ENCODE measurements at places on chromosomes 2 and 18.

- peak; percentile 68 for DNase-seq
Observed at GRCh38 chr2:112690853-112691401, 29.9 kb upstream of the NT5DC4 start.

- no peak for DNase-seq
Observed at GRCh38 chr2:75563591-75563990, 2.9 kb upstream of the EVA1A start.

- no peak for DNase-seq
Observed at GRCh38 chr2:167509586-167509985, 621.3 kb downstream of the XIRP2 start.

- DNase-seq = no peak
Observed at GRCh38 chr18:23689616-23690504, 607 bp downstream of the LAMA3 start.

GRCh38 chr2:159774370-159774990 lies 23.5 kb downstream of the CD302 start:
- no peak for DNase-seq

GRCh38 chr18:50151926-50152325 lies 43.0 kb downstream of the MYO5B start:
- peak; percentile 63 for DNase-seq

- no peak for DNase-seq
Observed at GRCh38 chr18:4146797-4147196, 308.3 kb downstream of the DLGAP1 start.

- DNase-seq = no peak
Observed at GRCh38 chr18:61841706-61842105, 51.1 kb downstream of the RNF152 start.

GRCh38 chr18:47719096-47719780 lies 211.2 kb downstream of the SMAD2 start:
- no peak for DNase-seq

DNA sequence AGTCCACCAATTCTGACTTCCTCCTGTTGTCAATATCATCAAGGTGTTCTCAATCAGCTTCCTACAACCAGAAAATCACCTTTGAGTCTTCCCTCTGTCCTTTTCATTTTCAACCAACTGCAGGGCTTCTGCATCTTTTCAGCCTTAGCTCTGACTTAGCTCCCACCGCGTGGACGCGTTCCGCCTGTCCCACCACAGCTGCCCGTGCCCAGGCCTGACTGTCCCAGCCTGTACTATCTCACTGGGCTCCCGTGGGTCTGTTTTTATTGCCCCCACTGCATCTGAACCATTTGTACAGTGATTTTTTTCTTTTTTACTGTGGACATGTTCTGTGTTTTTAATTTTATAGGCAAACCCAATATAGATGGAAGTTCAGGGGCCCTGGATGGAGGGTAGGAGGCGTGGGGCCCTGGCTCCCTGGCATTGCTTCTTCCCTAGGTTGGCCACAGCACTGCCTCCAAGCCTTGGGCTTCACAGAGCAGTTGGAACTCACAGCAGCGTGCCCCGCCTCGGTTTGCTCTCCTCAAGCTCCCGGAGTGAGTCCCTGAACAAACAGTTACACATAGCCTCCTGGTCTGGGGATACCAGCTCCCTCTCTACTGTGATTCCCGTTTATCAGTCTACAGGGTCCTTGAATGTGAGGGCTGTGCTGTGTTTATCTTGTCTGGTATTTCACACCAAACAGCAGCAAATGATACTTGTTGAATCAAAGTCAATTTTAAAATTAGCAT lies 280.6 kb upstream of the PXDN start:
- DNase-seq = no peak

- DNase-seq = no peak
Observed at GRCh38 chr2:171287611-171288010, 126.9 kb upstream of the TLK1 start.

- no peak for DNase-seq
Observed at GRCh38 chr2:101900375-101900774, 91.4 kb upstream of the IL1R2 start.

DNA sequence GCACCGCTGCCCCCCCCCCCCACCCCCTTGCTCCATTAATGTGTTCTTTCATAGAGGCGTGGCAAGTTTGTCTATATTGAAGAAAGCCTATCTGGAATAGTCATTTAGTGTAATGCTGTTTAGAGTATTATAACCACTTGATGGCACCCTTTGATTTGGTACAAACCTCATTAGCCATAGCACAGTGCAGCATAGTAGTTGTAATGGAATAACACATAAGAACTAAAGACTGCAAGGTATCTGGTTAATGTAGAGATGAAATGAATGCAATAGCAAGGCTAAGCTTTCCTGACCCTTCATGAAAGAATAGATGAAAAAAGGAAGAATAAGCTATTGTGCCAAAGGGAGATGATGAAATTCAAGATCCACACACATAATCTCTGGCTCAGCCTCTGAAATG lies 81.9 kb downstream of the EHBP1 start:
- peak; percentile 46 for DNase-seq

GRCh38 chr18:59352250-59352855 lies 6.7 kb downstream of the LMAN1 start:
- no peak for DNase-seq

DNA sequence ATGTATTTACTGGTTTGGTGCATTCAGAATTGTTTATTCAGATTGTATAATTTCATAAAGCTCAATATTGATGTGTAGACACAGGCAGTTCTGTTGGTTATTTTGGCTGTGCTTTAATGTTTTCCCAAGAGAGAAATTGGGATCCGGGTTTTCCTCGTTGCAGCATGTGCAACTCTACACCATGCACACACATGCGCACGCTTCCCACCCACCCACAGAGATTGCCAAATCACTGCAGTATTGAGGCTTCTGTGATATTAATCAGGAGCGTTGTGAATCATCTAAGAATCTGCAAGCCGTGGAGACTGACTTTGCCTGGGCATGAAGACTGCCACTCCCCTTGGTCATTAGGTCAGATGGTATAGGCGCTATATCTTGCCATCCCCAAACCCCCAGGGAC lies 571.5 kb downstream of the SLC4A3 start:
- DNase-seq = peak; percentile 82

DNA sequence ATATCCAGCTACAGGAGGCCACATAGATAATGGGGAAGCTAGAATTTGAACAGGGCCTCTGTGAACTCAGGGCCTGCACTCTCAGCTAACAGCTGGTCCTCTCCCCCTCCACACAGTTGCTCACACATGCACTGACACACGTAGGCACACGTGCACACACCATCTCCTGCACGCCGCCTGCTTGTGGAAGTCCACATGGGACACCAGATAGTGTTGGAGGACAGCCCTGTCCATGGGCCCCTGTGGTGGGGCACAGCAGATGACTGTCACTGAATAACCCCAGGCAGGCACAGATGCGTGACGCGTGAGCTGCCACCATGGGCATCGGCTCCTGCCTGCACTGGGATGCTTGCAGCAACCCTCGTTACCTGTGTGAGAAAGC lies 52.9 kb downstream of the ADI1 start:
- no peak for DNase-seq

GRCh38 chr2:96145036-96145847 lies at the start of gene DUSP2:
Gene DUSP2 (minus strand): TSS chr2:96145440. CDS start chr2:96145354, 86 bp downstream.
- peak; percentile 52 for DNase-seq

DNA sequence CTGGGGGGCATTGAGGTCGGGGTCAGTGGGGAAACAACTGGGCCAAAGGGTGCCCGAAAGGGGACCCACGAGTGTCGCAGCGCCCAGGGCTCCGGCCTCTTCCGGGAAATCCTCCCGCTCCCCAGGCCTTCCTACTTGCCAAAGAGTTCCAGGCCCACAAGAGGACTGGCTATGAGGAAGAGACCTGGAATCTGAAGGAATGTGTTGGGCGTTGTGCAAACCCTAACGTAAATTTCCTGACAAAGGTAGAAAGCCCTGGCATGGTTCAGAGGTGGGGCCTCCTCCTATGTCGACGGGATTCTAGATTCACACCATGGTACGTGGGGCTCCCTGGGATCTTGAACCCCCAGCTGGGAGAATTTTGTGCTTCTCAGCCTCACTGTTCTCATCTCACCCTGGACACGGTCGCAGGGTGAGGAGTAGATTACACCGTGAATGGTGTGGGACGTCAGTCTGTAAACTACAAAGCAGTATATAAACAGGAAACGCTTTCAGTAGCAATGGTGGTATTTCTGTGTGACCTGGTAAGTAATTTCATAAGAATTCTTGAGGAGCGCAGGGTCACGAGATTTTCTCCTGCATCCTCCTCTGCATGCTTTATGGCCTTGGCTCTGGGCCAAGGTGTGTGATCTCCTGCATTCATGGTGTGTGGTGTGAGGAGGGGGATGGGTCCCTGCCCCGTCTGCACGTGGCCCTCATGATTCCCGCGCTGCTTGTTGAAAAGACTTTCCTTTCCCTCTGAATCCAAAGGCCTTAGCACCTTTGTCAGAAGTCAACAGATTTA lies 868 bp downstream of the HSBP1L1 start:
- peak; percentile 35 for DNase-seq

- peak; percentile 5 for DNase-seq
Observed at GRCh38 chr2:160909781-160910242, 250.4 kb upstream of the TANK start.

DNA sequence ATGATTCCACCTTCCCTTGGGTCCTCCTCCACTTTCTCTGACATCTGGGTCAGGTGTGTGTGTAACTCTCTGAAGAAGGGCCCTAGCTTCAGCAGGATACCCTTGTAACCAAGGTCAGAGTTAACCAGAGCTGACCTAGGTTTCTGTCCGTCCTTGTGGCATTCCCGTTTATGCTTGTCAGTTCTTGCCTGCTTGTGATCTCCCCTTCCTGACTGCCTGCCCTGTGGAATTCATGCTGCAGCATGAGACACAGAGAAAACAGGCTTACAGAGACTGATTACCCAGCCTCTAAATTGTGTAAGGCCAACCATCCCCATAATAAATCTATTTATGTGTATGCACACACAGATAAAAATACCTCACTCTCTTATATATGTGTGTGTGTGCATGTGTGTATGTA lies 22.8 kb downstream of the NXPH2 start:
- no peak for DNase-seq

GRCh38 chr2:224802407-224802806 lies 86.2 kb upstream of the CCDC195 start:
- peak; percentile 63 for DNase-seq

DNA sequence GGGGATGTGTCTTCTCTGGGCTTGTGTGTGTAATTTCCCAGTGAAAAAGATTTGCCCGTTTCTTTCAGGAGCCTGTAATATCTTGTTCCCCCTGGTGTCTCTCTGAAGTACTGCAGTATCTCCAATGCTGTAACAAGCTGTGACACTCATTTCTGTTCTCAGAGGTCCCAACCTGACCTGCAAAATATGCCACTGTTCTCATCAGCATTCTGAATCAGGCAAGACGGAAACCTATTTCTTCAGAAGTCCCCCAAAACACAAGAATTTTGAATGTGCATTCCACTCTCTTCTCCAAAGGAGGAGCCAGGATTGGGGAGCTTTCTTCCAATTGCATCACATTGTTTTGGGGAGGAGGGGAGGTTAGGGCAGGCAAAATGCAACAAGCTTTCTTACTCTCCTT lies 77.0 kb upstream of the CNGA3 start:
- DNase-seq = peak; percentile 52

- DNase-seq = peak; percentile 26
Observed at GRCh38 chr18:35132021-35132902, 91.0 kb downstream of the MAPRE2 start.

DNA sequence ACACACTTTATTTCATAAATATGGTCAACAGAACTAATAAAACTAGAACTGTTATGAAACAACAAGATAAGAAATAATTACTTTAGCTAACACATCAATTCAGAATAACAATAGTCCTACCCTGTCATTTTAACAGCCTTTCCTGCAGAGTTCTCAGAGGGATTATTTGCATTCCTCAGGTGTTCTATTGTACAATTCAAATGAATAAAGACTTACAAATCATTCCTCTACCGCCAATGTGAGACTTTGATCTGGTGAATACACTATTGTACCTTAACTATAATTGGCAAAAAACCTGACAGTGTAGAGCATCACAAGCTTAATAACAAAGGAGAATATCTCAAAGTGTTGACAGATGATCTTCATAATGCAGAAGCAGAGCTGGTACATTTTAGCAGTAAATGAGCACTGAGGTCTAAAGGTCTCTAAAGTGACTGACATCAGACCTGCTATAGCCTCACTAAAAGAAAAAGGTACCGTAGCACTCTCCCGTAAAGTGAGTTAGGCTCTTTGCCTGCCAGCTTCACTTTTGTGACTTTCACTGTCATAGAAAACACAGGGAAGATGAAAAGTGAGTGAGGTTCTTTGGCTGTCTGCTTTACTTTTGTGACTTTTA lies 118.8 kb upstream of the SP3 start:
- no peak for DNase-seq

- peak; percentile 13 for DNase-seq
Observed at GRCh38 chr18:74252039-74252395, 39.7 kb downstream of the CYB5A start.

GRCh38 chr18:49228187-49228586 lies 232.3 kb downstream of the DYM start:
- no peak for DNase-seq

- no peak for DNase-seq
Observed at GRCh38 chr2:219598308-219599078, 836 bp downstream of the STK11IP start.

DNA sequence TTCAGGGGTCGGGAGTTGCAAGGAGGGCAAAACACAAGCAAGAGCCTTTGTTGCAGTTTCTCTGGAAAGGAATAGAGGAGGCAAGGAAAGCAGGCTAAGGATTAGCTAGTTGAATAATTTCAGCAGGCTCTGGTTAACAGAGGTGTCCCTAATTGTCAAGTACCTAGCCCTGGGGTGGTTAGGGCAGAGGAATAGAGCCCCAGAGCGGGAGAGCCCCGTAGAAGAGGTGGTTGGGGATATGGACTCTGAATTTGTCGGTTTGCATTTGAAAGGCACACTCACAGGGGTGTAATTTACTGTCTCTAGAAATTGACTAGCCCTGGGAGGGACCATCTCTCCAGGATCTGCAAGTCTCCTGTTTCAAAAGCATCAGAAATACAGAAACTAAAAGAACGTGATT lies 1030.2 kb downstream of the TMEM182 start:
- DNase-seq = no peak

DNA sequence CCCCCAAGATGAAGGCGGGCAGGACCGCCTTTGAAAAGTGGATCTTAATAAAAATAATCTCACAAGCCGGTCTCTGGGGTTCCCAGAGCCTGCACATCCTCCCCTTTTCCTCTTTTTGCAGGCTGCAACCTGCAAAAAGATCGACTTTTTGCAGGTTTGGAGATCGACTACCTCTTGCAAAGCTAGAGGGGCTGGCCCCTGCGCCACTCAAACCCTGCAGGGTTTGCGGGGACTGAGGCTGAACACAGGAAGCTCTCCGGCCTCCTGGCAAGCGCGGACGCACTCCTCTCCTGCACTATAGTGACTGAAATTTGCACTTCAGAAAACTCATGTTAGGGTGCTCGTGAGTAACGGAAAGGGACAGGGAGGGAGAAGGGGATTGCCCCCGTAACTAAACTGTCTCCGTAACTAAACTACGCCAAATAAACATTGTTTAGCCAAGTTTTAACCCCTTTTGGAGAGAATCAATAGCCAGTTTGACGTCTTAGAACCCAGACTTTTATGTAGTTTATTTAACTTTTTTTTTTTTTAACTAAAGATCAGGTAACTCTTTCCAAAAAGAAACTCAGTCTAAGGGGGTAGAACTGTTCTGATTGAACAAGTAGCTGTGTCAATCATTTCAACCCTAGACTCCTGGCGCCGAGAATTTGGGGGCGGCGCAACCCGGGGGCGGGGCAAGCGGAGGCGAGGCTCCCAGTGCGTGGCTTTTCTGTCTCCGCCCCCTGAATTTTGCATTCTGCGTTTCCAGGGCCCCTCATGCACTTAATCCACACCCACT lies 2.5 kb downstream of the IGFBP5 start:
- DNase-seq = peak; percentile 68

Data from RPMI7951 (cell line).